Frontal cortex (tissue), 4 donors: ENCODE measurements at places on chromosomes 16 and 17. TPM values are rescaled to one million over a fixed set of nuclear protein-coding genes. Genes with fewer than 3 reads are reported as not detected.

DNA sequence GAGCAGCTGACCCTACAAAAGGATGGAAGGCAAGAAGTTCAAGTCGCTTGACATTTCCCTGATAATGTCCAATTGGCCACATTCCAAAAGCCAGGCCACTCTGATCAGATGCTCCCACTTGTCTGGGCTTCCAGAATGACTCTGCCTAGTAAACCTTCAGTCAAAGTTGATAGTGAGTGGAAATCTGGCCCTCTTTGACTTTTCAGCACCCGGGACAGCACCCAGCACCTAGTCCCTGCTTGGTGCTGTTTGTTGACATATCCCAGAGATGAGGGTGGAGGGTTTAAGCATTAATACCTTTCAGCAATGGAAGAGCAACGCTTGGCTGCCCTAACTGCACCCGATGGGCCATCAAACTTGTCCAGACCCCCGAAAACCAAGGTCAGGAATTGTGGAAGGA is 131.3 kb downstream of the AIPL1 start:
- no peak for DNase-seq

The KRTAP9-8 gene
- not detected for total RNA-seq

DNA sequence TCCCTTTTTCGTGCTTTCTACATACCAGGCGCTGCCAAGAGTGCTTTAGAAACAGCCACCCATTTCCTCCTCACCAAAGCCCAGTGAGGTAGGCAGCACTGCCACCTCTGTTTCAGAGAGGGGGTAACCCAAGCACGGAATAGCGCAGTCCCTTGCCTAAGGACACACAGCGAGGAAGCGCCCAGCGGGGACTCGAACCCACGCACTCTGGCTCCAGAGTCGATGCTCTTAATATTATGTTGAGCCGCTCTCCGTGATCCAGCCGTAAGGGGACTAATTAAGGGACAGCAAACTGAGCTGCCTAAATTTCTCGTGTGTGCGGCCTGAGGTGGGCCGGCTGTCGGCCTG is 497 bp downstream of the CES1 start:
- DNase-seq: no peak

The NRN1L gene
- not detected for total RNA-seq

GRCh38 chr16:67967958-67968399 is 458 bp downstream of the SLC12A4 start:
- no peak for DNase-seq

- no peak for DNase-seq
Measured at GRCh38 chr17:39714234-39714633, 14.4 kb downstream of the ERBB2 start.
